ENCODE measurements at places on chromosomes 4 and X.

DNA sequence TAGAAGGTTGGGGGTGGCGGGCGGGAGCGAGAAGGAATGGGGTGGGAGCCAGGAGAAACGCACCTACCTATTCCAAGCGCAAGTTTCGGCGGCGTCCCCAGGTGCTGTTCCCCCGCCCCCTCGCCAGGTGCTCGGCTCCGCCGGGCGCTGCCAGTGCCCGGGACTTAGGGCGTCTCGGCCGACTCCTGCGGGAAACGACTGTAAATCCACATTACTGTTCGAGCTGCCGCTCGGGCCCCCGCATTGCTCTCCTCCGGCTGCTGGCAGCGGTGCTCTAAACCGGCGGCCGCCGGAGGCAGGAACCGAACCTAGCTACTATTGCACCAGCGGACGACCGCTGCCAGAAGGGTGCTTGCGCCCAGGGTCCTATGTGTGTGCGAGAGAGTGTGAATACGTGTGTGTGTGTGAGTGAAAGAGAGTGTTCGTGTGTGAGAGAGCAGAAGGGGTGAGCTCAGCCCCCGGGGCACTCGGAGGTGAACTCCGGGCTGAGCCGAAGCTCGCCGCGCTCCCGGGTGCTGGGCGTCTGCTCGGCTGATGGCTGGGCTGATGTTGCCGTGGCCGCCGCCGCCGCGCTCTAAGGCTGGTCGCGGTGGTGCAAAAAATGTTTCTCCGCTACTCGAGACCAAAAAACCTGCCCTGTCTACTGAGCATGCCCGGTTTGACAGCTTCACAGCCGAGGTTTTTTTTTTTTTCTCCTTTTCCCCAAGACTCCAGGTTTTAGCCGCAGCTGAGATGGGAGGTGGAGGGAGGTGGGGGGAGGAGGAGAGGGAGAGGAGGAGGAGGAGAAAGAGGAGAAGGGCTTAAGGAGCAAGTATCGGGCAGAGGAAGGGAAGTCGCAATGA lies 115.7 kb upstream of the TEX13C start:
- DNase-seq = peak; percentile 74

- peak; percentile 44 for DNase-seq
Observed at GRCh38 chr4:26238778-26239679, 81.8 kb upstream of the RBPJ start.

GRCh38 chr4:8044699-8045098 lies 105.0 kb upstream of the AFAP1 start:
- peak; percentile 95 for DNase-seq

GRCh38 chr4:152667781-152668180 lies 12.0 kb downstream of the TMEM154 start:
- no peak for DNase-seq

DNA sequence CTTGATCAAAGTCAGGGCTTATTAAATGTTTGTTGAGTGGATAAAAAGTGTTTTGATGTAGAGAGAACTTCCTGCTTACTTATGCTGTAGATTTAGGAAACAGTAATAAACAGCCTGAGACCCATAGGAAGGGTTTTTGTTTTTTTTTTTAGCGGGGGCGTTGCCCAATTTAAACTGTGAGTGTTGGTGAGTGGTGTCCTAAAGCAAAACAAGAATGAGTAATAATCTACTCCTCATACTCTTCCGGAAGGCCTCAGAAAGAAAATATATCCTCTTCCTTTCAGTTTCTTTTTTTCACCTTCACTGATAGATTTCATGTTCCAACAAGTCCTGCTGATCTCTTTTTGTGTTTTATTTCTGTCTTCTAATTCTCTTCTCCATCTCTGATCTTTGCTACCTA lies 104.4 kb upstream of the SCML1 start:
- DNase-seq = no peak

GRCh38 chrX:82816562-82816961 lies 691.5 kb upstream of the POU3F4 start:
- no peak for DNase-seq

DNA sequence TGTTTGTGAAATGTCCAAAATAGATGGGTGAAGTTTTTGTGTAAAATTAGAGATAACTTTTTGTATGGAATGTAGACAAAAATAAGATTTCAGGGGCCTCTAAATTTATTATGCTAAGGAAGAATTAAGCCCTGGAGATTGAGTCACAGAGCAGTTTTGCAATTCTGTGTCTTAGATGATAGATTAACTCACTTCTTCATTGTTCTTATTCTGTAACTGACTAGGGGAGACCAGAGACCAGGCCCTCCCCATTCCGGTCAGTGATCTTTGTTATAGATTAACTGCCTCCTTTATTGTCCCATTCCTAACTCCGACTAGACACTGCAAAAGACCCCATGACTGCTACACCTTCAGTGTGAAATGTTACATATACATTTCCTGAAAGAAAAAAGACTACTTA lies 238.4 kb upstream of the TAPT1 start:
- no peak for DNase-seq

- no peak for DNase-seq
Observed at GRCh38 chr4:169205075-169205743, 65.5 kb downstream of the SH3RF1 start.

GRCh38 chr4:85688055-85688740 lies 213.2 kb downstream of the ARHGAP24 start:
- no peak for DNase-seq

GRCh38 chrX:45952030-45952429 lies 593.2 kb downstream of the ZNF674 start:
- no peak for DNase-seq

DNA sequence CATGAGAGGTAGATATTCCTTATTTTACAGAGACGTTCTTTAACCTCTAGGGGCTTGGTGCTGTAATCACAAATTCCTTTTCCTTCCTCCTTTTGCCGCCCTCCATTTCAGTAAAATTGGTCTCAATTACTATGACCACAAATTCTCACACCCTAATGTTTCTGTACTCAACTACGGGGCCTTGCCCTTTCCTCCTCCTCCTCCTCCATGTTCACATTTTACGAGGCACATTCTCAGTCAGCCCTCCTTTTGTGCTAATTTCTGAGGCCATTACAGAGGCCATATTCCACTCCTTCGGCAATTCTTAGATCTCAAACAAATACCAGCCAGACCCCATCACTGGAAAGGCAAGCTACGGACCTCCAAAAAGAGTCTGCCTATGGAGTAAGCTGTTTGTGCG lies 92.1 kb downstream of the SH3KBP1 start:
- no peak for DNase-seq

DNA sequence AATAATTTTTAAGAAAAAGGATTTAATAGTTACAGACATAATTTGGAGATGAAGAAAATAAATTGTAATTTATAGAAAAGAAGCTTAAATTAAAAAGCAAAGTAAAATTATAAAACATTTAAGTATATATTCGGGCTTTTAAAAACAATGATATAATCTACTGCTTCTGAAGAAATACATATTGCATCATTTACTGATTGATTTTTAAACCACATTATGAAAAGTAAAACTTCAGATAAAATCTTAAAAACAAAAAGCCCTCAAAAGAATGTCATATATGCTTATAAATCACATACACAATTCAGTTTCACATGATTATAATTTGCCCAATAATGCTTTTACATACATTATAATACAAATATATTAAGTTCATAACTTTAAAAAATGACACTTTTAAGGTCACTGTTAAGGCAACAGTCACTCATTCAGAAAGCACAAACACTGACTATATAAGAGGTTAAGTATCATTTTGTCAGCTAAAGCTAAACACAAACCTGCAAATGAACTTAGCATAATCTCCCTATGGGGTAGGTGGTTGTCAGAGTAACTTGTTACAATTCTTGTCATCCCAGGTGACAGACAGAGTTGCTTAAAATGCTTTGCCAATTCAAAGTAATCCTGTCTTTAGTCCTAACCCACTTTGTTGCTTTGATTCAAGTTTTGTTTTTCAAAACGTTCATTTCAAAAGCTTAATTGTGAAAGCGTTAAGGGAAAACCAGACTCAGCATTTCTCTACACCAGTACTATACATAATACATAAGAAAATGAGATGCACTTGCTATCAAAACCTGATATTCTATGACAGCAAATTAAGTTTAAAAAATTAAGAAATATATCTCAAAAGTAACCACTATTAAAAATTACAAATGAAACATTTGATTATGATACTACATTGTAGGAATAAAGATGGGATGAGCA lies 90.6 kb upstream of the MAB21L2 start:
- no peak for DNase-seq

GRCh38 chr4:7894098-7894676 lies 45.5 kb downstream of the AFAP1 start:
- DNase-seq = no peak

DNA sequence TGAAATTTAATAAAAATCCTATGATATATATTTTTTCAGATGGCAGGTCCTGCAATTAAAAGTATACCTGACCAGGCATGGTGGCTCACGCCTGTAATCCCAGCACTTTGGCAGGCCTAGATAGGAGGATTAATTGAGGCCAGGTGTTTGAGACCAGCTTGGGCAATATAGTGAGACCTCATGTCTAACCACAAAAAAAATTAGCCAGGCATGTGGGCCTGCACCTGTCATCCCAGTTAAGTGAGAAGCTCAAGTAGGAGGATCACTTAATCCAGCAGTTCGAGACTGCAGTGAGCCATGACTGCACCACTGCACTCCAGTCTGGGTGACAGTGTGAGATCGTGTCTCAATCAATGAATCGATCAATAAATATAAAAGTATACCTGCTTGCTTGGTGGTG lies 2.5 kb downstream of the OCIAD2 start:
- DNase-seq = no peak

- no peak for DNase-seq
Observed at GRCh38 chr4:101291198-101291597, 56.1 kb downstream of the PPP3CA start.

- no peak for DNase-seq
Observed at GRCh38 chr4:172726001-172726423, 442.6 kb upstream of the GALNT7 start.

GRCh38 chr4:118175506-118175905 lies 141.2 kb downstream of the NDST3 start:
- no peak for DNase-seq

- no peak for DNase-seq
Observed at GRCh38 chr4:153517159-153517558, 51.0 kb downstream of the TMEM131L start.

- DNase-seq = no peak
Observed at GRCh38 chr4:4384837-4385236, 2.1 kb upstream of the NSG1 start.

DNA sequence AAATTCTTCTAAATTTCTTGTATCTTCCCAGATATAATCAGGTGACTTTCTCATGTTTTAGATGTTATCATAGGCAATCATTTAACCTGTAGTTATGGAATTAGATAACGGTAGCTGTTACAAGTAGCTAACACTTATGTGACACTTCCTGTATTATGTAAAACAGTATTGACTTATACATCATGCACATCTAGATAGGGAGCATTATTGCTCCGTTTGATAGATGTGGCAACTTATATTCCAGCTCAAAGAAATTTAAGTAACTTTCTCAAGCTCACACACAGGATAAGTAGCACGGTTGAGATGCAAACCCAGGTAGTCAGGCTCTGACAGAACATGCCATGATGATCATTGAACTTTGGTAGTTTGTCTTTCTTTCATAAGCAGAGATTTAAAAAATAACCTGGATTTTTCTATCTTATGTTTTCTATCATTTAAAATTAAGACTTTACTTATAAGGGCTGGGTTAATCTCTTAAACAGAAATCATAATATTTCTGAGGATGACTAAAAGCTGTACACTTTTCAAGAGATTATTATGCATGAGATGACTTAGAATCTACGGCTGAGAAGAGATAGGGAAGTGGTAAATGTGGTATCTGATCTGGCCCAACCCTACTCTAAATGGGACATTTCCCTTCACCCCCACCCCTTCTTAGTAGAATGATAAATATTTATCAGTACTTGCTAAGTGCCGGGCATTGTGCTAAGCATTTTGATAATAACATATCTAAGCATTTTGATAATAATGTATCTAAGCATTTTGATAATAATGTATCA lies 69.1 kb upstream of the HPGD start:
- DNase-seq = no peak

GRCh38 chr4:151418385-151418784 lies 9.4 kb downstream of the FHIP1A start:
- no peak for DNase-seq
